ENCODE measurements at places on chromosomes 11 and 22.

GRCh38 chr11:29271616-29272015, 745.2 kb downstream of the KCNA4 start:
- DNase-seq, result no peak

- no peak for DNase-seq
These were observed 52.6 kb downstream of the TCF20 start for GRCh38 chr22:42217752-42218280.

DNA sequence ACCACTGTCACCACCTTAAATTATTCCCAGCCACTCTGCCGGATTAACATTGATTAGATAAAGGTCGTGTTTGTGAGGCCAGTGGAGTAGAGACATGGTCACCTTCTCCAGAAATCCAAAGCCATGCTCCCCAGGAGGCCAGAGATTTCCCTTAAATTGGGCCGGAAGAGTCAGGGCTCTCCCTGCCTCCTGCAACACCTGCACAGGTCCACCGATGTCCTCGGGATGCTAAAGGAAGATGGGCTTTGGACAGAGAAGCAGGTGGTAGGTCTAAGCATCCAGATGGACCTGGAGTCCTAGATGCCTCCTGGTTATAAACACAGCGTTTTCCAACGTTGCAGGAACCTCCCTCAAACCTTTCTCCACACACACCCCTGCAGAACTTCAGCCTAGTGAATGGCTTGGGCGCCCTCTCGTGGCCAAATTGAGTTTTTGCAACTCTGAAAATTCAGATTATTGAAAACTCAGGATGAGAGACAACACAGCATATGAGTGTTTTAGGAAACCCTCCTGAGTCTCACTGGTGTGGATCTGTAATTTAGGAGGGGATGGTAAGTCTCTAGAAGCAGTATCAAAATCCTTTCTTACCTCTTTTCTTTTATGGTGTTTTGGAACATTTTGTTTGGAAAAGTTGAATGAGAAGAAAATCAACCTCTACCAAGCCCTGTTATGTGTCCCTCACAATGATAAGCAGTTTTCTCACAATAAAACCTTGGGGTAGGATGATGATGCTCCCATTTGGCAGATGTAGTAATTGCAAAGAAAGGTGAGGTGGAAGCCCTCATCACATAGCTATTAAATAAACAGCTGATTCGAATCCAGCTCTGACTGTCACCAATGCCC, 109.6 kb downstream of the RRAS2 start:
- peak; percentile 82 for DNase-seq

GRCh38 chr11:100575860-100576717, 111.0 kb upstream of the ARHGAP42 start:
- peak; percentile 74 for DNase-seq

GRCh38 chr11:101199416-101199815, 69.8 kb upstream of the PGR start:
- DNase-seq, result no peak

- DNase-seq, result peak; percentile 60
These were observed 77.4 kb upstream of the WNT7B start for GRCh38 chr22:46054091-46055073.

DNA sequence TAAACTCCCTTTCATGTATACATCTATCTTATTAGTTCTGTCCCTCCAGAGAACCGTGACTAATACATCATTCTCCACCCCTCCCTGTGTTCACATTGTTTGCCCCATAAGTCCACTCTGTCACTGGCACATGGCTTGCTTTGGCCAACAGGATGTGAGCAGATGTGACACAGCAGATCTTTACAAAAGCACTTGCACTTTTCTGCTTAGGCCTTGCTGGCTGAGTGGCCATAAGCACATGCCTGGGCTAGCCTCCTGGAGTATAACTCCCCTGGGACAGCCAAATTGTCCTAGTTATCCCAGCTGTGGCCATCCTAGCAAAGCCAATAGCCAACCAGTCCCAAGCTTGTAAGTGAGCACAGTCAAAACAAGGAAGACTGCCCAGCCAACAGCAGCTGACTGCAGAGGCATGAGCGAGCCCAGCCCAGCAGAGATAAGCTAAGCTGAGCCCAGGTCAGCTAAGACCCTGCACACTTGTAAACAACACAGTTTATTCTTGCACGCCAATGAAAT, 9.7 kb upstream of the RCN1 start:
- peak; percentile 26 for DNase-seq

All from hematopoietic multipotent progenitor cell treated with erythropoietin and hydrocortisone succinate and interleukin-3 and kit ligand, for 6 days (in vitro differentiated cells).